Liver (tissue), 10 donors: ENCODE measurements at places on chromosomes 5 and 9. TPM values are rescaled to one million over a fixed set of nuclear protein-coding genes. Genes with fewer than 3 reads are reported as not detected.
A peak's percentile ranks its signal among the peaks of the same experiment; 100 is the strongest.

Gene SELENOP
- 944 TPM for total RNA-seq

DNA sequence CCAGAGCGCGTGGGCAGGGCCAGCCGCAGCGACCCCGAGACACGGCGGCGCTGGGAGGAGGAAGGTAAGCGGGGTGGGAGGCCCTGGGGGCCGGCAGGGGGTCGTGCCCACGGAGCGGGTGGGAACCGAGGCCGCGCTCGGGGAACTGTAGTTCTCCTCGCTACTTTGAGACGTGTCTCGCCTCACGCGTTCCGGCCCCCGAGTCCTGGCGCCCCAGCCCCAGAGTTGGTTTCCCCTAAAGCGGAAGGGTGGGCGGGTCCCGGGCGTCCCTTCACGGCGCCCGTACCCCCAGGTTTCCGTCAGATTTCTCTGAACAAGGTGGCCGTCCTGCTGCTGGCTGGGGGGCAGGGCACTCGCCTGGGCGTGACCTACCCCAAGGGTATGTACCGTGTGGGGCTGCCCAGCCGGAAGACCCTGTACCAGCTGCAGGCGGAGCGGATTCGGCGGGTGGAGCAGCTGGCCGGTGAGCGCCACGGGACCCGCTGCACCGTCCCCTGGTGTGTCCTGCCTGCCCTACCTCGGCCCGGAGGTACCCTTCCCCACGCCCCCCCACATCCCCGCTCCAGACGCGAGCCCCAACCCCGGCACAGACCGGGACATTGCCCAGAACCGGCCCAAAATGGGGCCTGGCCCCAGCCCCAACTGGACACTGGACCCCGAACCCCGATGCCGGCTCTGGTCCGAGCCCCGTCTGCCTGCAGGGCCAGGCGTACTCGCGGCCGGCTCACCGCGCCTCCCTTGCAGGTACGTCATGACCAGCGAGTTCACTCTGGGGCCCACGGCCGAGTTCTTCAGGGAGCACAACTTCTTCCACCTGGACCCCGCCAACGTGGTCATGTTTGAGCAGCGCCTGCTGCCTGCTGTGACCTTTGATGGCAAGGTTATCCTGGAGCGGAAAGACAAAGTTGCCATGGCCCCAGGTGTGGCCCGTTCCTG lies 709 bp downstream of the UAP1L1 start:
- H3K27ac ChIP-seq = no peak overlapping the region
- H3K4me1 ChIP-seq = peaks cover 10% of the 10 kb centered on the region
- H3K4me3 ChIP-seq = no peak overlapping the region
- peaks cover 2% of the 10 kb centered on the region for H3K36me3 ChIP-seq

Gene PCDHB8
- 0.08 TPM for total RNA-seq

Gene NMRK1
- total RNA-seq = 17.7 TPM

Gene SH3RF2
- total RNA-seq = 1.9 TPM

Gene ST8SIA4
- 4.1 TPM for total RNA-seq

DNA sequence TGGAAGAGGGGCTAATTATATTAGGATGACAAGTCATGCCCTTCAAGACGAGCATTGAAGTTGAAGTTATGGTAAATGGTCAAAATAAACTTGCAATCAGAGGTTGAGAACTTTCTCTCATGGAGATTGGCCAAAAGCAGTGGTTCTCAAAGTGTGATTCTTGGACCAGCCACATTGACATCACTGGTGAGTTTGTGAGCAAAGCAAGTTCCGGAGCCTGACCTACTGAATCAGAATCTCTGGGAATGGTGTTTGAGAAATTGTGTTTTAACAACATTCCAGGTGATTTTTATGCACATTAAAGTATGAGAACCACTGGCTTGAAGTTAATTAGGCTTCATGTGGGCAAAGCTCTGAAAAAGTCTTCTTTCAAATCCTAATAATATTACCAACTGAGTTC lies 403.5 kb downstream of the ZSWIM6 start:
- no peak for DNase-seq
- H3K4me1 ChIP-seq = peaks cover 40% of the 10 kb centered on the region
- no peaks in the 10 kb centered on the region for H3K27me3 ChIP-seq

Gene TSSK1B
- not detected for total RNA-seq

DNA sequence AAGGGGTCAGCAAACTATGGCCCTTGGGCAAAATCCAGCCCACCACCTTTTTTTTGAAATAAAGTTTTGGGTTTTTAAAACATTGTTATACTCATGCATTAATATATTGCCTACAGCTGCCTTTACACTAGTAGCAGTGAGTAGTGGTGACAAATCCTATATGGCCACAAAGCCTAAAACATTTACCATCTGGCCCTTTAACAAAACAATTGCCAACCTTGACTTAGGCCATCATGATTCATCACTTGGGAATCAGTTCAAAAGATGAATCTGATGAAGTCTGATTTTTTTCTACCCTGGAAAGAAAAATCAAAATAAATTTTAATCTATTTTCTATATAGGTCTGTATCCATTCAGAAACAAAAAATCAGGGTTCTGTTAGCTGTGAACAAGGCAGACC lies 484.9 kb downstream of the BNC2 start:
- DNase-seq = no peak
- no peaks in the 10 kb centered on the region for H3K27me3 ChIP-seq
- H3K4me1 ChIP-seq = no peaks in the 10 kb centered on the region
- no peaks in the 10 kb centered on the region for H3K36me3 ChIP-seq
- no peak overlapping the region for H3K4me3 ChIP-seq

- no peak for DNase-seq
- no peak overlapping the region for H3K4me3 ChIP-seq
- no peaks in the 10 kb centered on the region for H3K4me1 ChIP-seq
- peaks cover 12% of the 10 kb centered on the region for H3K27me3 ChIP-seq
Observed at GRCh38 chr9:117043159-117043558, 356.1 kb downstream of the TRIM32 start.

- no peak overlapping the region for H3K27ac ChIP-seq
- H3K36me3 ChIP-seq = no peaks in the 10 kb centered on the region
- H3K4me1 ChIP-seq = no peaks in the 10 kb centered on the region
- no peak overlapping the region for H3K4me3 ChIP-seq
- no peak for DNase-seq
- H3K27me3 ChIP-seq = no peaks in the 10 kb centered on the region
Observed at GRCh38 chr9:123081824-123082223, 48.4 kb downstream of the GPR21 start.

GRCh38 chr9:135526089-135526729 lies 5.0 kb downstream of the LCN1 start:
- no peak overlapping the region for H3K4me3 ChIP-seq
- H3K4me1 ChIP-seq = no peaks in the 10 kb centered on the region
- no peak for DNase-seq
- no peaks in the 10 kb centered on the region for H3K27me3 ChIP-seq

DNA sequence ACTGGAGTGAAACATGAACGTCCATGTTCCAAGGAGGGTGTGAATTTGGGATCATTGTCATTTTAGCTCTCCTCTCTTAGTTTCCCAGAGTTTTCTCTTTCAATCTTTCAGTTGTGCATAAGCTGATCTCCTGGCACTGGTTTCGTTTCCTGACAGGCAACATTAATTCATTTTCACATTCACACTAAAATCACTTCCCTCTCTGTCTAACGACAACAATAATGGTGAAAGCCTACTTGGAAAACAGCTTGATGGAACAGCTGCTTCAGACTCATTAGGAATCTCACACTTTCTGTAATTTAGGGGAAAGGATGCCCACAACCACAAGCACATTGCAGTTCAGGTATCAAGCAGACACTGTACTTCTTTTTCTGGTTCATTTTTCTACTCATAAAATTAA lies 188.6 kb downstream of the TRIM36 start:
- no peak overlapping the region for H3K4me3 ChIP-seq
- no peaks in the 10 kb centered on the region for H3K36me3 ChIP-seq
- H3K27ac ChIP-seq = no peak overlapping the region

Gene PCDHB12
- total RNA-seq = 0.28 TPM

Gene FCN2
- total RNA-seq = 23.6 TPM

DNA sequence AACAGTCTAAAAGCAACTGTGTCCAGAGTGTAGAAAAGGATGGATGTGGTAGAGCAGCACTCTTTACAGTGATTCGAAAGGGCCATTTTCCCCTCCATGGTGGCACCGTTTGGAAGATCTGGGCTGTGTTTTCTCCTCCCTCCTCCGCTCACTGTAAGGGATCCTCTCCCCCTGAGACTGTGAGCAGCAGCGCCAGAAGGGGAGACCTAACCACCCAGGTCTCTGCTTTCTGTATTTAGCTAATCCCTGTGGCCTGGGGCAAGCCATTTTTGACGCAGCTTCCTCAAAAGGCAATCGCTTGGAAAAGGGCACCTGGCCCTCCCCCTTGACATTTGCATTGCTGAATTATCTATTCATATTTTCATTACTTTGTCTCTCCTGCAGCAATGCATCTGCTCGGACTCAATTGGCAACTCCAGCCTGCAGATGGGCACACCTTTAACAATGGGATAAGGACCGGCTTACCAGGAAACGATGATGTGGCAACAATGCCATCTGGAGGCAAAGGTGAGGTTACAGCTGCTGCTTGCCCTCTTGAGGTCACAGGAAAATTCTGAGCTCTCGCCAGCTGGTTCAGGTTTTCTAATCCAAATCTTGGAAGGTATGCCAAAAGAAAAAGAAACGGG lies 244.3 kb upstream of the WWC1 start:
- no peaks in the 10 kb centered on the region for H3K4me1 ChIP-seq
- H3K4me3 ChIP-seq = no peak overlapping the region
- H3K27me3 ChIP-seq = no peaks in the 10 kb centered on the region
- no peak overlapping the region for H3K27ac ChIP-seq
- H3K36me3 ChIP-seq = no peaks in the 10 kb centered on the region
- DNase-seq = peak; percentile 40

GRCh38 chr9:133512253-133513213 lies 12.2 kb downstream of the MYMK start:
- peaks cover 19% of the 10 kb centered on the region for H3K4me1 ChIP-seq
- H3K27ac ChIP-seq = no peak overlapping the region
- H3K27me3 ChIP-seq = no peaks in the 10 kb centered on the region
- H3K4me3 ChIP-seq = no peak overlapping the region
- no peak for DNase-seq
- no peaks in the 10 kb centered on the region for H3K36me3 ChIP-seq

Gene WDR31
- 3.2 TPM for total RNA-seq

Gene PLPPR1
- 26.3 TPM for total RNA-seq

DNA sequence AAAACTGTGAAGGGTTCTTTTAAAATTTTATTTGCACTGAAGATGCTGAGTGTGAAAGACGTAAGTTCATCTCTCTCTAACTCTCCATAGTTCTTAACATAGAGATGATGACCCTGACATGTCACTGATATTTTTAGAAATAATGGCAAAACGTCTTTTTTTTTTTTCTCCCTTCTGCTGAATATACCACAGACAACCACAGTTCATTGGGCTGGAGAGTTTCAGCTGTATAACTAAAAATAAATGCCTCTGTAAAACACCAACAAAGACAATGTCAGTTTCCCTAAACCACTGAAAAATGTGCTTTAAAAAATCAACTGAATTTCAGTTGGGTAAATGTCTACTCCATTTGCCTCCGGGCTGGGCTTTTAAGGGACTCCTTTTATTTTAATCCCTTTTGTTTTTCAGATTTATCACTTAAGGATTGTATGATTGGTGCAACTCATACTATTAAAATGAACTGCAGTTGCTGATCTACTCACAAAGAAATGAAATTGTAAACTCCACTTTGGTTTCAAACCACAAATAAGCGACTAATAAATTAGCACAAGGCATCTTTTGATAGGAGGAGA lies 830.9 kb upstream of the WWC1 start:
- H3K4me1 ChIP-seq = no peaks in the 10 kb centered on the region
- H3K27me3 ChIP-seq = no peaks in the 10 kb centered on the region
- DNase-seq = no peak
- H3K36me3 ChIP-seq = no peaks in the 10 kb centered on the region
- H3K27ac ChIP-seq = no peak overlapping the region

DNA sequence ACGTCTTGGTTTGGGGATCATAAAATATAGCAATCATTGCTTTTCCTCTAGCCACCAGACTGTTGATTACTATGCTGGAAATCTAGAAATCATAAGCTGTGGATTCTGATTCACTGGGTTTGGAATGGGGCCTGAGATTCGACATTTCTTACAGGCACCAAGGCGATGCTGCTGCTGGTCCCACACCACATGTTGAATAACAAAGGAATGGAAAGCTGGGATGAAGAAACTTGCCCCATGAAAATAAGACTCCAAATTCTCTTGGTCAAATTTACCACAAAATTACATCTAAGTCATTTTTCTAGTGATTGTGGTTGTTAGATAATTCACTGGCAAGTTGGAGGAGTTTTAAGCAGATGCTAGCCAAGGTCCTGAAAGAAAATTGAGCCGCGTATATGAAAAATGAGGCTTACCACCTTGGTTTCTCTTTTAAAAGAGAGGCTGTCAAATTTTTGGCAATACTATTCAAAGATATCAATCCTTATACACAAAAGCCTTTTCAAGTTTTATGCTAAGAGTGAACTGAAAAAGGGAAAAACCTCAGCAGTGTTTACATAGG lies 23.0 kb upstream of the MEIKIN start:
- no peaks in the 10 kb centered on the region for H3K4me1 ChIP-seq
- no peak overlapping the region for H3K27ac ChIP-seq
- DNase-seq = no peak
- H3K27me3 ChIP-seq = no peaks in the 10 kb centered on the region
- no peak overlapping the region for H3K4me3 ChIP-seq

Gene RETREG1
- total RNA-seq = 5.4 TPM

GRCh38 chr9:18909140-18910018 lies 123.6 kb downstream of the SAXO1 start:
- DNase-seq = no peak
- peaks cover 6% of the 10 kb centered on the region for H3K27me3 ChIP-seq
- no peaks in the 10 kb centered on the region for H3K36me3 ChIP-seq

DNA sequence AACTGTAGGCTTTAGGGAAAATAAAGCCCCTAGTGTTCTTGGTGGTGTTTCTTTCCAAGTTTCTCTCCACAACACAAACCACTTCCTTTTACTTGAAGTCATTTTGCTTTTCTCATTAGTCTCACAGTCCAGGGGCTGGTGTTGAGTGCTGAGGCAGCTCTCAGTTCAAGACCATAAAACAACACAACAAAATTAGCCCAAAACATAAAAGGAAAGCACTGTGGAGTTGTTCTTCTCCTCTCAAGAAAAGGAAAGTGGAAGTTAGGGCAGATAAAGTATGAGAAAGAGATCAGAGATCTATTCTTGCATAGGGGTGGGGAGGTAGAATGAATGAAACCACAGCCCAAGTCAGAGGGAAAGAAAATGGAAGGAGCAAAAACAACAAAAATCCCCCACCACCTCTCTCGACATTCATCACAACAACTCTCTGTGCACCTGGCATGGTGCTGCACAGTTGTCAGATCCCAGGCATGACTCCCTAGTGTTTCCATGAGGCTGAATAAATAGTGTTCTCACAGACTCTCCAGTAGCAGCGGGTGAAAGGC lies 569.9 kb downstream of the RAB3C start:
- no peak overlapping the region for H3K4me3 ChIP-seq
- no peaks in the 10 kb centered on the region for H3K27me3 ChIP-seq
- no peaks in the 10 kb centered on the region for H3K4me1 ChIP-seq

Gene ZDHHC12
- total RNA-seq = 29.7 TPM

- H3K4me1 ChIP-seq = no peaks in the 10 kb centered on the region
- no peaks in the 10 kb centered on the region for H3K36me3 ChIP-seq
- H3K4me3 ChIP-seq = no peak overlapping the region
- no peak overlapping the region for H3K27ac ChIP-seq
- DNase-seq = no peak
Observed at GRCh38 chr9:29039258-29039657, 1466.0 kb upstream of the C9orf72 start.

GRCh38 chr5:56523790-56524575 lies 290.9 kb upstream of the ANKRD55 start:
- H3K27me3 ChIP-seq = no peaks in the 10 kb centered on the region
- H3K36me3 ChIP-seq = no peaks in the 10 kb centered on the region
- H3K4me3 ChIP-seq = no peak overlapping the region
- no peak for DNase-seq

Gene CDKN2B
- total RNA-seq = 0.33 TPM

GRCh38 chr9:17739022-17739421 lies 160.2 kb downstream of the SH3GL2 start:
- H3K27ac ChIP-seq = no peak overlapping the region
- DNase-seq = no peak
- H3K27me3 ChIP-seq = no peaks in the 10 kb centered on the region
- H3K4me3 ChIP-seq = no peak overlapping the region
- no peaks in the 10 kb centered on the region for H3K36me3 ChIP-seq
